Activated CD4-positive, alpha-beta T cell treated with anti-CD3 and anti-CD28 coated beads, Interleukin-2, amount 50 U/mL, for 4 hours (primary cell): ENCODE measurements at places on chromosomes 12 and 14.
A peak's percentile ranks its signal among the peaks of the same experiment; 100 is the strongest.

DNA sequence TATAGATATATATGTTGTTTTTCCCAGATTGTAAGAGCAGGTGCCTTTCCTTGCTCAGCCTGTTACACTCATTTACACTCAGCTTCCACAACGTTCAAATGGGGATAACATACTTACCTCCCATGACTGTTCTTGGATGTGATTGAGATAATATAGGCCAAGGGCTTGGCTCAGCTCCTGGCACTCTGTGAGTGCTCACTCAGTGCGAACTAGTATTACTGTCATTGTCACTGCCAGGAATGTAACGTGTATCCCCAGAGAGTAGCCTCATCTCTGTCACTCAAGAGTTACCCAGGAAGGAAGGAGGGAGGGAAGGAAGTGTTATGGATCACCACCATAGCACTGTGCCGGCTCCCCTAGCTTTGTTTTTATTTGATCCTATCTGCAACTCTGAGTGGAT is 307.9 kb downstream of the PDZRN4 start:
- DNase-seq: no peak

- no peak for DNase-seq
These were observed 112.9 kb downstream of the TSPAN9 start for GRCh38 chr12:3190101-3190500.

- no peak for DNase-seq
These were observed 81.1 kb downstream of the PELI2 start for GRCh38 chr14:56199095-56199981.

- DNase-seq: no peak
These were observed 15.0 kb downstream of the GXYLT1 start for GRCh38 chr12:42129595-42130204.

DNA sequence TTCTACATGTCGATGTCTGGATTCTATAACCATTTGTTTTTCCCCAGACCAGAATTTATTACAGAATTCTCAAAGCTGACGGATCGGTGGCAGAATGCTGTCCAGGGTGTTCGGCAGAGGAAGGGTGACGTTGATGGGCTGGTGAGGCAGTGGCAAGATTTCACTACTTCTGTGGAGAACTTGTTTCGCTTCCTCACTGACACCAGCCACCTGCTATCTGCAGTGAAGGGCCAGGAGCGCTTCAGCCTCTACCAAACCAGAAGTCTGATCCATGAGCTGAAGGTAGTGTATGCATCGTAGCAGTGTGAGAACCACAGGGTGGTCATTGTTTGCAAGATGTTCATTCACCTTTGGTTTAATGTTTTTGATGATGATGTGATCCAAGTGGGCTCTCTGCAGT is 124.0 kb downstream of the ESR2 start:
- no peak for DNase-seq

GRCh38 chr14:105061428-105062047 is 3.7 kb downstream of the GPR132 start:
- DNase-seq: peak; percentile 50

DNA sequence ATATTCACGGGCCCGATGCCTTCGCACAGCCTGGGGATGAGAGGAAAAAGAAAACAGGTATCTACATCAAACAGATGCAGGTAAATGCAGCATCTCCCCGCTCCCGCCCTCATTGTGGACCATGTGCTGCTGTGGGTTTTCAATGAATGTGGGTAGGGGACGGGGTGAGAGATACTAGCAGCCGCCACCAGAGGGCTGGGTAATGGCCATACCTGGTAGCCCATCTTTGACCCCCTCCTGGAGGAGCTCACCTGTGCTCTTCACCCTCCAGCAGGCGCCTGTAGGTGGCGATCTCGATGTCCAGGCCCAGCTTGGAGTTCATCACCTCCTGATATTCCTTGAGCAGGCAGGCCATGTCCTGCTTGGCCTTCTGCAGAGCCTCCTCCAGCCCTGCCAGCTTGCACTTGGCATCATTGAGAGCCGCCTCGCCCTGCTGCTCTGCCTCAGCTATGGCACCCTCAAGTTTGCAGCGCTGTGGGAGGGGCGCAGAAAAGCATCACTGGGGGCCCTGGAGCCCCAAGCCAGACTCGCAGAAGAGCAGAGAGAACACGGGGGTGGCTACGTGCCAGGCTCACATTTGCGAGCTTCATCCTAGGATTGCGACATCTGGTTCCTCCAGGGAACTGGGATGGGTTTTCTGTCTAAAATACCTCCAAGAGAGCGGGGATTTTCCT is 10.2 kb downstream of the KRT82 start:
- DNase-seq: no peak

- DNase-seq: no peak
These were observed 16.0 kb downstream of the FNTB start for GRCh38 chr14:65002586-65003210.

GRCh38 chr12:41122894-41123293 is 65.2 kb upstream of the PDZRN4 start:
- DNase-seq: no peak

GRCh38 chr12:77615332-77615731 is 215.4 kb upstream of the NAV3 start:
- DNase-seq: no peak

GRCh38 chr12:67873355-67873754 is 115.9 kb upstream of the IFNG-AS1 start:
- no peak for DNase-seq

- DNase-seq: no peak
These were observed 46.3 kb upstream of the CATSPERB start for GRCh38 chr14:91778217-91778616.

GRCh38 chr12:129610601-129611120 is 293.2 kb downstream of the TMEM132D start:
- no peak for DNase-seq

DNA sequence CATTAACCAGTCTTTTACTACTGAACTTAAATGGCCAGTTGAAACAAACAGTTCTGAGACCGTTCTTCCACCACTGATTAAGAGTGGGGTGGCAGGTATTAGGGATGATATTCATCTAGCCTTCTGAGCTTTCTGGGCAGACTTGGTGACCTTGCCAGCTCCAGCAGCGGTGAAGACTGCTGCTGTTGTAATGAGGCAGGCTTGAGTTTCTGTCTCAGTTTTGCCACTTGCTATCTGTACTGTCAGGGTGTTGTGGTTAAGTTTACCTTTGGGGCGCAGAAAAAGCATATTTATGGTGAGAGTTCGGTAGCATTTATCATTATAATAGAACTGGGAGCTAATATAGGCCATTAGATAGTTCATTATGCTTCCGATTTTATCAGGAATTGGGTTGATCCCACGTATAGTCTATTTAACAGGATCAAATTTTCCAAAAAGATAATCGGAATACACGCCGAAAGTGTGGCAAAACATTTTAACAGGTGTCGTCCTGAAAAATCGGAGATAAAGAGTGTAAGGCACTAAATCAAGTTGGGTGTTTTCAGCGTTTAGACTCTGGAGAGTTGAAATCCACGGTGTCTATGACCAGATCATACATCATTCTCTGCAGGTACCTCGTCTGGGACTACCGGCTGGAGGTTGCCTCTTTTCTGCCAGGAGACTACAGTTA is 688 bp upstream of the NECAP1 start:
- DNase-seq: peak; percentile 15

DNA sequence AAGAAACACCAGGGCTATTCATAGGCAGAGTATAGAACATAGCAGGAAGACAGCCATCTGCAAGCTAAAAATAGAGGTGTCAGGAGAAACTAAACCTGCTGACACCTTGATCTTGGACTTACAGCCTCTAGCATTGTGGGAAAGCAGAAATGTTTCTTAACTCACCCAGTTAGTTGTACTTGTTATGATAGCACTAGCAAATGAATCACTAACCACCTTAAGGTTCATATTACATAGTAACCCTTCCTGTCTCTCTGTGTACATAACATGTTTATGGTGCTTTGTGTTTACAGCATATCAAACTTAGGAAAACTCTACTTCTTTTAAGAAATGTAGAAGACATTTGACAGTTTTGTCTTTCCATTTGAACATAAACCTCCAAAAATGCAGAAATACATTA is 1031.3 kb downstream of the FSCB start:
- DNase-seq: no peak
